Daoy (cell line): ENCODE measurements at places on chromosomes 5 and 9. TPM values are rescaled to one million over a fixed set of nuclear protein-coding genes. Genes with fewer than 3 reads are reported as not detected.

- no peak for DNase-seq
Measured at GRCh38 chr5:170769246-170769645, 14.3 kb upstream of the GABRP start.

- DNase-seq, result peak; percentile 69
Measured at GRCh38 chr5:167573370-167574127, 717.9 kb upstream of the WWC1 start.

GRCh38 chr9:88464851-88465250, 70.1 kb upstream of the NXNL2 start:
- DNase-seq, result no peak

DNA sequence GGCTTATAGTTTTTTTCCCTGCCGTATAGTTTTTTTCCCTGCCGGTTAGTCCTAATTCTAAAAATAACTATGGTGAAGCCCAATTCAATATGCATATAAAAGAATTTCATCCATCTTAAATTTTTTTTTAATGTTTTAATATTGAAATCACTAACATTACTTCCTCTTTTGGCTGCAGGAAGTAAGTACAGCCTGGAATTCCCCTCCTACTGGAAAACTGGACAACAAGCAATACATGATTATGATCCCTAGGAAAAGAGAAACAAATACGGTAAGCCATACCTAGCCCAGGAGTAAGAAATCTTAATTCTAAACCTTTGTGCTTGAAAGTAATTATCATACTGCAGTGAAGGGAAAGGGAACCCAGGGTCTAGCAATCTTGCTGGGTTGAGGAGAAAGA, 119.0 kb downstream of the NR3C1 start:
- no peak for DNase-seq

- no peak for DNase-seq
Measured at GRCh38 chr9:849431-849830, 7.9 kb downstream of the DMRT1 start.

- no peak for DNase-seq
Measured at GRCh38 chr5:164207646-164208045, 702.2 kb downstream of the MAT2B start.

DNA sequence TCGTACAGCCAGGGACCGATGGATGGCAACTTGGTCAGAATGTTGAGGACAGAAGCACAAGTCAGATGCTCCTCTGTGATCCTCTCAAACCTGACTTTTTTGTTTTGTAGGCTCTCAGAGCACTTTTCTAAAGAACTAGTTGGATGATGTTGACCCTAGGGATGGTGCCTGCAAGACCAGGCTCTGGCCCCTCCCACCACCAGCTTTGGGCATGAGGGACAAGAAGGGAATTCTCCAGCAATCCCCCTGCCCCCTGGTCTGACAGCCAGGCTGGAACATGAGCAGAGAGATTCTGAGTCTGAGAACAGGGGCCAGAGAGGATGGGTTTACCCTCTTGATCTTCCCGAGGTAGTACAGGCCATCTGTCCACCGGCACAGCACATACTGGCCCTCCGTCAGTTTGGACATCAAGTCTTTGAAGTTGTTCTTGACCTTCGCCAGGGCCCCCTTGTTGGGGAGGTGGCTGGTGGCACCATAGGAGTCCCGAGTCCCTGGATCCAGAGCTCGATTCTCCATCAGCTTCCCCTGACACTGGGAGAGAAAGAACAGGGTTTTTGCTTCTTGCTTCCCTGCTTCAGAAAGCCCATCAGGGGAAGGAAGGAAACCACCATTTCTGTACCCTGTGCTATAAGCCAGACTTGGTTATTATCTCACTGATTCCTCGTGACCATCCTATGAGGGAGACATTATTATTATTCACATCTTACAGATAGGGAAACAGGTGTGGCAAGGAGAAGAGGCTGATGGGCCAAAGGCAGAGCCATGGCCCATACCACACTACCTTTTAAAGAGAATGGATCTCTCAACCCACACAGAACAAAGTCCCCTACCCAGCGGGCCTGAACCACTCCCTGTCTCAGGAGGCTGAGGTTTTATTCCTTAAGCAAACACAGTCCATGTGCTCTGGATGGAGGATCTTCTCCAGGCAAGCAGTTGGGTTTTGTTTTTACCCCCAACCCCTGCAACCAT, 2.5 kb downstream of the PHF19 start:
- DNase-seq, result no peak

Gene GHR
- total RNA-seq, result not detected in 2 replicates
